ENCODE measurements at places on chromosomes 11 and 22.

DNA sequence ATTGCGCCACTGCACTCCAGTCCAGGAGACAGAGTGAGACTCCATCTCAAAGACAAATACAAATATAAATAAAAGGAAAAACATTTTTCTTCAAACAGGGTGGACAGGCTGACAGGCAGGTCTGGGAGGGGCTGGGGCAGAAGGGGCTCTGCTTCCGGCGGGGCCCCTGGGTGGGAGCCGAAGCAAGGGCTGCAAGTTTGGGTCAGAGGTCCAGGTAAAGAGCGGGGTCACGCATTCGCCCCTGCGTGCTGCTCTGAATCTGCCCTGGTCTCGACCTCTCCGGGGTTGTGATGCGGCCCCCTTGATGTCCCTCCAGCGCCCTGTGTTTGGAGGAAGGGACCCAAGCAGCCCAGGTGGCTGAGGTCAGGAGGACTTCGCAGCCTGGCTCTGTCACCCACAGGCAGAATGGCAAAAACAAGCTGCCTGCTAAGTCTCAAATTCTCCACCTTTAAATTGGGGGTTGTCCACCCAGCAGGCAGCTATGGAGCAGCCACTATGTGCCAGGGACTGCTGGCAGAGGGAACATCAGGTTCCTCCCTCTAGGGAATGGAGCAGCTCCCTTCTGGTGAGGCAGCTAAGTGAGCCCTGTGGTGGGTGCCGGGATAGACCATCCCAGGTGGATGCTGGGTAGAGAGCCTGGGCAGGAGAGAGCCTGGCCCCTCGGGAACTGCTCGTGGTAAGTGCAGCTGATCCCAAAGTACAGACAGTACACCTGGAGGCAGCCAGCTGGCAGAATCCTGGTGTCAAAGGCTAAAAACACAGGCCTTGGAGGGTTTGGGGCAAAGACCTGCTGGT lies 10.3 kb upstream of the PHF21B start:
- no peak for DNase-seq

- DNase-seq = no peak
Measured at GRCh38 chr11:23755076-23755475, 741.8 kb upstream of the LUZP2 start.

DNA sequence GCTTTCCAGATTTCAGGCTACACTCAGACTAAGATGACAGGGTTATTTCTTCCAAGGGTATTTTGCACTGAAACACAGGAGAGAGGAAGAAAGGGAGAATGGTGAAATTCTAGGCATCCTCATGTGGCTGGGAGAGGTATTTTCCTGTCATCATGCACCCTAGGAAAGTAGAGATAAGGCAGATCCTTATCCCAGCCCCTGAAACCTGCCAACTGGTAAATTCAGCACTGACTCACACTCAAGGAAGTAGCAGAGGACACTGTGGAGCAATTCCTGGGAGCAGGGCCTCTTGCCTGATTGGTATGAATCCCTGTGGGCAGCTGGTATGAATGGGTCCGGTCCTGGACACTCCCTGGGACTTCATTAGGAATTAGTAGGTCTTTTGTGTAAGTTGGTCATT lies 37.6 kb upstream of the SLC5A1 start:
- DNase-seq = peak; percentile 13

- DNase-seq = no peak
Measured at GRCh38 chr11:31799435-31800397, 11.4 kb downstream of the PAX6 start.

DNA sequence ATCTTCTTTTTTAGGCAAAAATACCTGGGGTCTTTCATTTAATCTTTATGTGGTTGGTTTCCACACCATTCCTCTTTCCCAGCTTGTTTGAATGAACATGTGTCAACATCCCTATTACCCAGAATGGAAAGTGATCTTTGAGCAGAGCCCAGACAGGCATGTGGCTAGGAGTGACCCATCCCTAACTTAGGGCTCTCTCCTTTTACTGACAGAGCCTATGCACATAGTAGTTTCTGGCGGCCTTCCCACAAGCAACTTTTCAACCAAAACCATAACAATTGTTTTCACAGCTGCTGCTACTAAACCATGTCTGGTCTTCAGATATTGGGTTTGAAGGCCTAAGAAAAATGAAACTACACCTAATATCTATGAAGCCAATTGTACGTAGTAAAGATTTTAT lies 107.5 kb downstream of the TENM4 start:
- DNase-seq = no peak

DNA sequence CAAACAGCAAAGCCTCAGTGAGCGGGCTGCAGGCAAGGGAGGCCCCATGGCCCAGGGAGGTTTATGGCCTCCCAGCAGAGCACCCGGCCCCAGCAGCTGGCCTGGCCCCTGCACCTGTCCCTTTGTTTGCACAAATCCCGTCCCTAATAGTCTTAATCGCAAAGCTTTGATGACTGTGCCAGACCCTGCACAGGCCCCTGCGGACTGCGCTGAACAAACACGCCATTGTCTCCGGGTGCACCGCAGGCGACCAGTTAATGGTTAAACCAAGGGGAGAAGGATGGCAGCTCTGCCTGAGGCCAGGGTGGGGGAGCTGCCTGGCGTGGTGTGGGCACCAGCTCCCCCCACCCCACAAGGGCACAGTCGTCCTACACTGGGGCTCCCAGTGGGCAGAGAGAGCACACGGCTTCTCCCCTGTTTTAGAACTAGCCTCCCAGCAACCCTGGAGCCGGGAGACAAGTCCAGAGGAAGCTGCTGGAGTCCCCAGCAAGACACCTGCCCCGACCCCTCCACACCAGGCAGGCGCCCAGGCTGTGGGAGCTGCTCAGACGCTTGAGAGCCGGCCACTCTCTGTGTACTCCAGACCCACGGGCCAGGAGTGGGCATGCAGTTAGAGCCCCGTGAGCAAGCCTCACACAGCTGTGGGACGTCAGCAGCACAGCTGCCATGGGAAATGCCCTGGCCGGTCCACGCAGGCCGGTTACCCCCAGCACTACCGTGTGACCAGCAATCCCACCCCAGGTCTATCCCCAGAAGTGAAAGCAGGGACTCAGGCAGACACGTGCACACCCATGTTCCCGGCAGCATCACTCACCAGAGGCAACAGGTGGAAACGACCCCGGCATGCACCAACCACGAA lies 39.7 kb upstream of the TH start:
- DNase-seq = no peak

GRCh38 chr11:61834278-61835048 lies 6.4 kb downstream of the FADS2 start:
- DNase-seq = no peak

DNA sequence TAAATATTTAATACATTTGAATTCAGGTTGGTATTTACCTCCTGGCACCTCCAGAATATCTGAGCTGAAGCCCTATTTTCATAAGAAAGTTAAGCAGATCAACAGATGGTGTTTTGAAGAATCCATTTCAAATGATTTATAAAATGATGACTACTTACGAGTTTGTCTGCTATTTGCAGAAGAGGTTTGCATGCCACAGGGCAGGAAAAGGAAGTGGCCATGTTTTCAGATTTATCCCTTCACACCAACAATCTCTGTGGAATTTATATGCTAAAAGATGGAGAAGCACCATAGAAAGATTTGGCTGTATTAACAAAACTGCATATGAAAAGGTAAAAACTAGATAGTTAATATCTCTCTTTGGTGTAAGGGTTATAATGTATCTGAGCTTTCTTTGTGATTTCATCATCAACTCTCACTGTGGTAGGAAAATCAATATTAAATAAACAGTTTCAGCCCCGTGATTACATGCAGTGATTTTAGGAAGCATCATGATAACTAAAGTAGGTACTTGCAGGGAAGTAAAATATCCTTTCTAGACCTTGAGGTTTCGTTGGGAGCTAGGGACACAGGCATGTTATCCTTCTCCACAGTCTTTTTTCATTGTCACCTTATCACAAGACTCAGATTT lies 2.6 kb downstream of the BMAL1 start:
- DNase-seq = no peak

DNA sequence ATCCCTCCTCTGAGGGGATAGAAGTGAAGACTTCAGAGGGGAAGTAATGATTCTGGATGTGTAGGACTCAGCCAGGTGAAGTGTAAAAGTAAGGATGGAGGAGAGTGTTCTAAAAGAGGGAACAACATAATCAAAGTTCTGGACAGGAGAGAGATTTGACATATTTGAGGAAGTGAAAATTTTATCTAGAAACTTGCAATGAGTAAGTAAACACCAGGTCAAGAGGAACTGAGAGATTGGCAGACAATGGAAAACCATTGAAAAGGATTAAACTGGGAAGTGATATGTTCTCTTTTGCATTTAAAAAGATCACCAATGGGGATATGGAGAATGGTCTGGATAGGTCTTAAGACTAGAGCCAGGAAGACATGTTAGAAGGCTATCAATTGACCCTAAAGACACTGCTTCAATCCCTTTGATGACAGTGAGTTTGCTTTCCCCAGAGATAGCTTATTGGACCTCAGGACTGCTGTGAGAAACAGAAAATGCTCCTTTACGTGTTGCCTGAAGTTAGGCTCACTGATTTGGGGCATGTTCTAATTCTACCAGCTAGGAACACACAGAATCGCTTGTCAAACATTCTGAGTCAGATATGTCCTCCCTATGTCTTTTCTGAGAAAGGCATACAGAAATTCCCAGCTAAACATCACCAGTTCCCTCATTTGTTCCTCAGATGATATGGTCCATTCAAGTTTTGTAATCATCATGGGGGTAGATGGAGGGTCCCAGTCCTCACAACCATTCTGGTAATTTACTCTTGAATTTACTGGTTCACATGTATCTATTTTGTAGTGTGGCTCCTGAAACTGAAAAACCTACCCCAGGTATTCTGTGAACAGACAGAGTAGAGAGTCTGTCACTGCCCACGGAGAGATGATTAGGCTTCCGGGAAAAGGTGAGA lies 144.9 kb downstream of the MAML2 start:
- no peak for DNase-seq

DNA sequence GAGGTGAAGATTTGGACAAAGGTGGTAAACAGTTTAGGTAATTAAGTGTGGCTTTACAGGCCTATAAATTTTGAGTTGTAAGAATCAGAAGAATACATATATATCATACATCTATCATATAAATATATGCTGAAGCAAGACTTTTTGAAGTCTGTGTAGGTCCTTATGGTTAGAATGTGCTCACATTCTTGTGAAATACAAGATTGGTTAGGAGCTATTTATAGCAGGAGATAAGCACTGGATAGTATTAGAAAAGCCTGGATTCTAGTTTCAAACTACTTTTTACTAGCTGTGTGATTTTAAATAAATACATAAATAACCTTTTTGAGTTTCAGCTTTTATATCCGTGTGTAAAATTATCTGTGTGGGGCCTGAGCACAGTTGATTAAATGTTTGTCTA lies 42.3 kb downstream of the ANKRD42 start:
- no peak for DNase-seq

DNA sequence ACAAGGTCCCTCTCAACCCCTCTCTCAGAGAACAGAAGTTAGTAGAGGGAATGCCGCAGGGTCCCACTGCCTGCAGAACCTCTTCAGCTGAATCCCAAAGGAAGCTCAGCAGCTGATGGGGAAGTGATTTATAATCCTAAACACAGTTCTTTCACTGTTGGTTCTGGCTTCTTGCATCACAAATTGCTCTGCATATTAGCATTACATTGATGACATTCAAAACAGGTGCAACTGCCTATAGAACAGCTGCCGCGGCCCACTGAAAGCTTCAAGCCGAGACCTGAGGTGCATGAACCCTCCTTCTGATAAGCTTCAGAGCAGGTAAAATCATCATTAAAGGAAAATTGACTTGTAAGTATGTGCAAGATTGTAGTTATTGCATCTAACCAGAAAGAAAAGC lies 75.2 kb upstream of the KIRREL3 start:
- no peak for DNase-seq

DNA sequence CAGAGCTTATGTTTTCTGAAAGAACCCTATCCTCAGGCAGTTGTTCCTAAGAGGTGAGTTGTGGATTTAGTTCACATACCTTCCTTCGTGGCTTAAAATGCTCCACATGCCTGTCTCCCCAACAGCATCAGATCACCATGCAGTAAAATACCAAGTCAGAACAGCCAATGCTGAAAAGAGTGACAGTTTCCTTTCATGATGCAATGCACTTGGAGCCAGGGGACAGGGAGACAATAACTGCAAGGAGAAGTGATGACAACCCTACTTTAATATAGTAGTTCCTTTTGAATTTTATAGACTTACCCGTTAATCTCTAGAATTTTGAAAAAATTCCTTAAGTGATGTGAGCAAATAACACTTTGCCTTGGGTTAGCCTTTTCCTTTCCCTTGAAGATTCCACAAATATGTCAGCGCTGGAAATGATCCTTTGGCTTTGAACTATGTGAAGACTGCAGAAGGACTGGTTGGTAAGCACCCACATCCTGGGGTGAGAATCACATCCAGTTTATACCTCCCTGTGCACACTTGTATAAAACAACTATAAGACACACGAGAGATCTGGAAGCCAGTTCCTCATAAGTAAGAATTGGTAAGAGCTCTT lies 71.2 kb downstream of the PIWIL4 start:
- no peak for DNase-seq

DNA sequence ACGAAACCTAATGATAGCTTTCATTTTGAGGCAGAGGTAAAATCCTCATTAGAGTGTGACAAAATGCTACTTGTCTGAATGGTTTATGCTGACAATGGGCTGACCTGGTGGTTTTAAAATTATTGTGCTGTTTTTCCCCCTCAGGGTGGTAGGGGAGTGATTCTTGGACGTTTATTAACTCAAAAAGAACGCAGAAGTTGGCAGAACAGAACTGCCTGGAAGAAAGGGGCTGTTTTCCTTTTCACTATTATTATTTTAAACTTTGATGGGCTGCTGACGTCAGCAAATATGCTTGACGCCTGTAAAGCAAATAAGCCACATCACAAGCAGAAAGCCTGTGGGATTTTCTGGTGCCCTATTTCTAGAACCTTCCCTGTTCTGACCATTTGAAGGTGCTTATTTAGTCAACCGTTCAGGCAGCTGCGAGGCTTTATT lies 4.0 kb downstream of the RASSF10 start:
- DNase-seq = no peak

- DNase-seq = no peak
Measured at GRCh38 chr11:71214553-71215424, 37.6 kb downstream of the SHANK2 start.

- DNase-seq = no peak
Measured at GRCh38 chr11:2701898-2702434, 2.2 kb upstream of the KCNQ1OT1 start.
